ENCODE measurements at places on chromosomes 7 and 10.

DNA sequence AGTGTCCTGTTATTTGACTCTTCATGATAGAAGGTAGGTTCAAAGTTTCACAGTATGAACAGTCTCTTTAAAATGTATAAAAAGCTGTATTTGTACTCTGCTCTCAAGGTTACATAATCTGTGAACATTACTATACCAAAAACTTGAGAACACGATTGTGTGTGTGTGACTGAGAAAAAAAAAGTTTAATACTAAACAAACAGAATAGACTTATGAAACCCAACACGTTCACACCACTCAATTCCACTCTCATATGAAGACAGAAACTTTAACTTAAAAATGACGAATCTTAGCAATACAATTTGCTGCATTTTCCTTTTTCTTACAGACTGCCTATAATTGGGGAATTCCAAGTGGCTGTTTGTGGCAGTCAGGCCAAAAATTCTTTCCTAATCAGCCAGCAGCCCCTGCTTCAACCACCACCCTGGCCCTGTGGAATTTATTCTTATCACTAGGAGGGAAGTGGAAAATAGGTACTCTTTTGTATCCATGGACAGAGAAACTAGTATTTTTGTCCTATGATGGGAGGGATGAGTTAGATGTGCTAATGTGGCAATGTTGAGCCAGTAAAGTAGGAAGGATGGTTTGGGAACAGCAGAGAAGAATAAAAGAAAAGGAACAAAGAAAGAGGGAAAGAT lies 42.8 kb downstream of the MINDY3 start:
- no peak for DNase-seq

DNA sequence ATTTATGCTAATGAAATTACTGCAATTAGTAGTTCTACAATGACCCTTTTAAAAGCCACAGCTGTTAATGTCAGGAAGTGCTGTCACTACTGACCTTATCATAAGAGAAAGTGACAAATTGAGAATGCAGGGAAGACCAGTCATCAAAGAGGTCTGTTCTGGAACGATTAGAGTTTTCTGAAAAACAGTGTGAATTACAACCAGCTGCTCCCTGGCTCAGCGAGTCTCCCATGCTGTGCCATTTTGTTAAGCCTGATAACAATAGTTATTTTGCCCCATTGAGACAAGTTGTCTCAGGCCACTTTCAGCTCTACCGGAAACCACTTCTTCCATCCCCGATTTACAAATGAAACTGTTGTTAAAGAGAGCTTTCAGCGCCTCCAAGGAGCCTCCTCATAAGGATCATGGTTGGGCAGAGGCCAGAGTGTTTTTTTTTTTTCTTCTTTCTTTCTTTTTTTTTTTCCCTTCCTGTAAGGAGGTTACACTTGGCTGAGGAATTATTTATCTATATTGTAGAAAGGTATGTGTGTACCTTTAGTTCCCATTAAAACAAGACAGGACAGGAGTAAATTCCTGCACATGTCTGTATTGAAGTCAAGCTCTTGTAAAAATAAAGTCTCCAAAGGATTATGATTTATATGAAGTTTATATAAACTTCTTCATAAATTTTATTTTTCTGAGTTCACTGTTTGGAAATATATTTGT lies 173.6 kb downstream of the CDCA7L start:
- no peak for DNase-seq

DNA sequence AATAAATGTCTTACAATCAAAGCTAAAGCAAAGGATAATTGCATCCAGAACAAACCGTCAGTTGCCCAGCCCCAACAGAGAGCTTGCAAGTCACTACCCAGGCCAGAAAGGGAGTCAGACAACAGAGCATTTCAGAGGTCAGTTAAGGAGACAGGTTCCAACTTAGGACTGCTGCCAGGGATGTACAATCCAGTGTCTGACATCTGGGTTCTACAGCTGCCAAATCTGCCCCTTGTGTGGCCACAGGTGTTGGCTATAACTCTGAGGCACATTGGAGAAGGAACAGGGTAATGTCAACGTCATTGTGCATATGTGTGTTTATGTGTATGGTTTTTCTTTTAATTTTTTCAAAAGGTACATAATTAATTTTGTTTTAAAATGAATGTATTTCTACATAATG lies 85.2 kb upstream of the GLCCI1 start:
- no peak for DNase-seq

DNA sequence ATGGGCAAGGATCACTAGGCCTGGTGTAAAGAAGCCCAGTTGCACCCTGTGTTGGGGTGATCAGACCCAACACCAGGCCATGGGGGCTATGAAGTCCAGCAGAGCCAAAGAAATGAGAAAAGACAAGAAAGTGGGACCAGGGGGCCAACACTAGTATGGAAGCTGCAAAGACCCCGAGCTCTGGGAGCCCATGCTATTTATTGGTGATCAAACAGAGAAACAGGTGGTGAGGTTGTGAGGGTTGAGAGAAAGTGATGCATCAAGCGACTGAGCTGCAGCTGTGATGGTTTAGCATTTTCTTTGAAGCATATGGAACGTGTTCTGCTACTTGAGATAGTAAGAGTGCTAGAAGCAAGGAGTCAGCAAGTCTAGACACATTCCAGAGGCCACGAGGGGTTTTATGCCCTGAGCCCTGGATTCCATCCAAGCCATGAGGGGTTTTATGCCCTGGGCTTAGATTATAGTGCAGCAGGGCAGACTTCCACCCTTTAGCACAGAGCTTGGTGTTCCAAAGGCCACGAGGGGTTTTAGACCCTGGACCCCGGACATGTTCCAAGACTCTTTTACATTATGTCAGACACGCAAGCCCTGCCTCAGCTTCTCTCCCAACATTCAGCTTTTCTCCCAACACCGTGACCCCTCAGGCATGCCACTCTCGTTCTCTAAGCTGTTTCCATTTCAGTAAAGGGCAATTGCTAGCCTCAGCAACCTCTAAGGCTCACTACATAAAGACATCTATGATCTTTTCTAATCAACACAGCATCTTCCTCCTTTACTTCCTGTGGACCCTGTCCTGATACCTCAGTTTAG lies 43.1 kb upstream of the GPAM start:
- no peak for DNase-seq

DNA sequence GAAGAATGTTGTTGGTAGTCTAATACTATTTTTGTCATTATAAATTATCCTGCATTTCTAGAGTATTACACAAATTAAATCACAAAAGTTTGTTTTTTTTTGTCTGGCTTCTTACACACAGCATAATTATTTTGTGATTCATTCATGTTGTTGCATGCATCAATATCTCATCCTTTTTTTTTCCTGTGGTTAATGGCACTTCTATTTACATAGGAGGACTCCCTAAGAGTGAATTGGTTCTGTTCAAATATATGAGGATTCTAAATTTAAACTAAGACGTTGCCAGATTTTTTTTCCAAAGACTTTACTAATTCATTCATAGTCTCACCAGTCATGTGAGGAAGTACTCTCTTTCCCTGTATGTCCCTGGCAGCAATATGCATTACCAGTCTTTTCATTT lies 303.3 kb downstream of the GPR37 start:
- DNase-seq = no peak

GRCh38 chr10:1249142-1249920 lies 193.1 kb downstream of the WDR37 start:
- no peak for DNase-seq

DNA sequence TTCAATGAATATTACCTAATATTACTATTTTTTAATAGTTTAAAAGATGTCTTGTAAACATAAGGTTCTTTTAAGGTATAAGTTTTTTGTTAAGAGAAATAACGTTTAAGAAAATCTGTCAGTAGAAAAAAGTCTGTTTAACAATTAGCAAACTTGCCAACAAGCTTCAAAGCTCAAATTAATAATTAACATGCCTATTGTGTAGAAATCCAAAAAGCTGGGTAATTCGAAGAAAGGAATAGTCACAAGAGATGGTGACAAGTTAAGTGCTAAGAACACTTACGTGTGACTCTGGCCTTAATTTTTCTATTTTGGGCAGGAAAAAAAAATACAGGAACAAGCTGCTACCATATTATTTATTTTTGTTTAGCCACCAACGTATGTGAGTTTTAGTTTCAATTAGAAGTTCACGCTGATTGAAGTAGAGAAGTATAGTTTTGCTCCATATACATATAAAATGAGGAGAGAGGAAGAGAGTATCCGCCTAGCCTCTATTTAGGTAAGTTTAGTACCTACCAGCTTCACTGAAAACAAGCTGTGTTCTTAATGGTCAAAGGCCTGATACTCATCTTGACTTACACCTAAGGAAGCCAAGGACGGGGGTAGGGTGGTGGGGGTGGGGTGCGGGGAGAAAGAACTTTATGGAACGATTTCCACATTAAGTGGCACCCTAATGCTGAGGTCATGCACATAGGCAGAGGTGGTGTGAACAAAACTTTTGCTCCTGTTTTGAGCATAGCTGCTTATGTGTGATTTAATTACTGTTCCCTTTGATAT lies 43.4 kb upstream of the AGBL3 start:
- DNase-seq = no peak

DNA sequence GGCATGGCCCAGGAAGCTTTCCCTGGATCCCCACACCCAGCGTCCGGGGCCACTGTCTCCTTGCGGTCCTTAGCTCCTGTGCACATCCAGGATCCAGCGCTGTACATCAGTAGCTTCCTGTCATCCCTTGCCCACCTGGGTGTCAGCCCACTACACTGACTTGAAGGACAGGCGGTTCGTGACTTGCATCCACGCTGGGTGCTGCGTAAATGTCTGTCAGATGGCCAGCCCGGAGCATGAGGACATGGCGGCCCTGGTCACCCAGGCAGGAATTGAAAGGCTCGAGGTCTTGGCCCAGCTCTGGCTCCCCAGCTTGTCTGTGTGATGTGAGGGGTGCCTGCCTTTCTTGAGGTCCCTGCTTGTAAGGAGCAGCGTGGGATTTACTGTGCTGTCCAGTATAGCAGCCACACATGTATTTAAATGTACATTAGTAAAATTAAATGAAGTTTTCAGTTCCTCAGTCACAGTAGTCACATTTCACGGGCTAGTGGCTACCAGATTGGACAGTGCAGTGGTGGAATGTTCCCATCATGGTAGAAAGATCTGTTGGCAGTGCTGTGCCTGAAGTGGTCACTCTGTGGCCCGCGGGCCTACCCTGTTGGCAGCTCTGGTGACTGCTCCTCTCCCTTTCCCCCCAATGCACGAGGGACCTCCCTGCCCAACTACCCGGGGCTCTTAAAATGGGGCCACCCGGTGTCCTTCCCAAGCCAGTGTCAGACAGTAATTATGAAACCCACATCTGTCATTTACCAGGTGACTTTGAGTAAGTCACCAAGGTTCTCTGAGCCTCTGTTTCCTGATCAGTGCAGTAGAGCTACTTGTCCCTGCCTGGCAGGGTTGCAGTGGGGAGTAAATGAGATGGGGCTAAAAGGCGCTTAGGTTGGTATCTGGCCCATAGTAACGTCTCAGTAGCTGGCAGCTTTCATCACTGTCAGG lies 97.8 kb upstream of the PPIF start:
- DNase-seq = no peak

- no peak for DNase-seq
These were observed 168.3 kb downstream of the CHRM2 start for GRCh38 chr7:137036768-137037167.

GRCh38 chr7:71625545-71625944 lies 493.6 kb downstream of the GALNT17 start:
- DNase-seq = no peak

DNA sequence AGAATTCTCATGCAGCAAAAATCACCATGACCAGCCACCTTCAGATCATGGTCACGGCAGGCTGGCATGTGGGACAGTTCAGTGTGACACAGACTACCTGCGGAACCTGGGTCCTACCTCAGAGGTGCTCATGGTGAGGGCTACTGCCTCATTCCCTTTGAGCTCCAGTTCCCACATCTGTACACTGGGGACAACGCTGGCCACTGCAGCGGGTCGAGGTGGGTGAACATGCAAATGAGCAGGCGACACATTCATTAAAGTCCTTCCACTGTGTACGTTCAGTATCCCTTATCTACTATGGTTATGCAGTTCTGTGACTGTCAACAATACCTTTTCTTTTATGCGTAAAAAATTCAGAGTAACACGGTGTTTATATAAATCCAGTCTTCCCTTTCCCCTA lies 218.7 kb upstream of the AOAH start:
- no peak for DNase-seq

GRCh38 chr10:91103384-91104192 lies 116.9 kb upstream of the PCGF5 start:
- no peak for DNase-seq

DNA sequence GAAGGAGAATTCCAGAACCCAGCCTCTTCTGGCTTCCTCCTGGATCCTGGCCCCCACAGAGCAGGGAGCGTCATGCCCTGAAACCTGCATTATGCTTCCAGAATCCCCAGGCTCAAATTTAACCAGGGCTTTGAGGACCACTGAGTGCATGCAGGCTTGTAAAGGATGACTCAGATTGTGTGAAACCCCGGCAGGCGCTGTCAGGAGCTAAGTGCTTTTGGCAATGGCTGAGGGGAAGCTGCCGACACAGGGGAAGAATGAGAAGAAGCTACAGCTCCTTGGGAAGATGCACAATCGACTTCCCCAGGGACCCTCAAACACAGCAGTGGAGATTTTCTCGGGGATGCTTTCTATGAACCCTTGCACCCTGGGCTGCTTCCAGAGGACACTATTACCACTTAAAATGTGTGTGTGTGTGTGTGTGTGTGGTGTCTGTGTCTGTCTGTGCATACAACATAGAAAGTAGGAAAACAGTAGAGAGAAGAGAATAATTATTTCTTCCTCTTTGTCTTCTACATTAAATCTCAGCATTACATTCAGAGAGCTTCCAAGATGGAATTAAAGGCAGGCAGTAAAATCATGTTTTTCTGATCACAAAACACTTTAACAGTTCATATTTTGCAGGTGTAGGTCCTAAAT lies 183.5 kb upstream of the INHBA start:
- DNase-seq = no peak

DNA sequence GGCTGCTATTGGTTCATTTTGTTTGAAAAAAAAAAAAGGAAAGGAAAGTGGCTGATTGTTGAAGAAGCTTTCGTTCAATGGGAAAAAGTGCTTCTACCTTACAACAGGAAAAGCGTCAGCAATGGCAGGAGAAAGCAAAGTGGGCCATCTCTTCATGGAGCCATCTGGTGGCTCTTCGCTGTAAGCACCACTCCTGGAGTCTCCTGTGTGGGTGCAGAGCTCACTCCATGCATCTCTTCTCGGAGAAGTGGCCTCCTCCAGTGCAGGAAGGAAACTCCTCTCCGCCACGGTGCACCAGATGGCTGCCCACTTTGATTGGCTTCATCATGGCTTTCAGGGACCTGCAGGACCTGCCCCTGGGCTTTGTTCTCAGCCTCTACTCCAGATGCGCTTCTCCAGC lies 250.9 kb downstream of the PTEN start:
- no peak for DNase-seq

GRCh38 chr10:22386503-22386902 lies 41.2 kb downstream of the SPAG6 start:
- no peak for DNase-seq

- DNase-seq = no peak
These were observed 16.4 kb downstream of the IQCE start for GRCh38 chr7:2575046-2575732.

DNA sequence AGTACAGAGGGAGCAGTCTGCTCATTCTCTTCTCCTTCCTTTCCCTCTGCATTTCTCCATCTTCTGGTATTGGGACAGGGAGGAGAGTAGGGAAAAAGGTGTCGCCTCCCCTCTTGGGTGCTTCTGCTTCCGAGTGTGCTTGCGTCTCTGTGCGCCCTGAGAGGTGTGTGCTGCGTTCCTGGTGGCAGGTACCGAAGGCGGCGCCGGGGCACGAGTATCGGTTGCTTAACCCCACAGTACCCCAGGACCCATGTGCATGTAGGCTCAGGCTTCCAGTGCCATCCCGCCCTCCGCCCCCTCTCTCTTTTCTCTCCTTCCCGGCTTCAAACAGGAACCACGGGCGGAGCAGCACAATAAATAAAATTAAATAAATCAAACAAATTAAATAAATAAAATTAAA lies 169.3 kb upstream of the GLI3 start:
- no peak for DNase-seq
